CD4-positive, alpha-beta T cell (primary cell): ENCODE measurements at places on chromosomes 5 and 9.

GRCh38 chr5:56166671-56167385 is 66.3 kb downstream of the ANKRD55 start:
- no peak for DNase-seq

DNA sequence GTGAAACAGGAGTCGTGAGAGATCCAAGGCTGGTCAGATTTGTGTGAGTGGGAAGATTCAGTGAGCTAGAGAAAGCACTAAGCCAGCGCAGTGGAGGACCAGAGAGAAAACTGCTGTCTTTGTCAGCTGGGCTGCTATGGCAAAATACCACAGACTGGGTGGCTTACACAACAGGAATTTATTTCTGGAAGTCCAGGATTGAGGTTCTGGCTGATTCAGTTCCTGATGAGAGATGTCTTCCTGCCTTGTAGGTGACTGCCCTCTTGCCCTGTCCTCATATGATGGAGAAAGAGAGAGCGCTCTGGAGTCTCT is 24.2 kb upstream of the ANKRD33B start:
- no peak for DNase-seq

GRCh38 chr5:173764332-173765028 is 123.7 kb upstream of the CPEB4 start:
- no peak for DNase-seq

DNA sequence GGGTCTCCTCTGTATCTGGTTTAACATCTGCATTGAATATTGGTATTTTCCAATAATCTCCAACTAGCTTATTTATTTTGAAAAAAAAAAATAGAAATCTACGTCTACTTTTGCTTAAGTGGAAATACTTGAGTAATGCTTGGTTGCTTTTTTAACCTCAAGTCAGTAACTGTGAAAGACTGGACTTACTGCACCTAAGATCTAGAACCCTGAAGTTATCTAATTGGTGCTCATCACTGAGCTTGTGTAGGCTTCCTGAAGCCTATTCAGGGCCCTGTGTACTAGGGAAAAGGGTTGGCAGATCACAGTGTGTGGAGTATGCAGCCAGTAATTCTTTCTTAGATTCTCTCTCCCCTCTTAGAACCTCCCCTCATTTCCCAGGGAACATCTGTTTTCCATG is 16.2 kb downstream of the SLC1A1 start:
- no peak for DNase-seq

DNA sequence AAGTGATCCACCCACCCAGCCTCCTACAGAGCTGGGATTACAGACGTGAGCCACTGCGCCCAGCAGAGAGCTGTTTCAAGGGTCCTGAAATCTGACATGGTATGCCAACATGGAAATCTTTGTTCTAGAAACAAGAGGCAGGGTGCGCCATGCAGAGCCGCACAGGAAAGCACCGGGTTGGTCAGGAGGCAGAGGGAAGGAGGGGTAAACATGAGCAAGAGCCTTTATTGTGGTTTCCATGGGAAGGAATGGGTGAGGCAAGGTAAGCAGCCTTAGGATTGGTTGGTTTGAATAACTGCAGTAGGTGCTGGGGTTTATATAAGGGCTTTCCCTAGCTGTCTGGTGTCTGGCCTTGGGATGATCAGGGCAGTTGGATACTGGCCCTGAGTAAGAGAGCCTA is 5.5 kb upstream of the EXOSC2 start:
- DNase-seq = no peak

DNA sequence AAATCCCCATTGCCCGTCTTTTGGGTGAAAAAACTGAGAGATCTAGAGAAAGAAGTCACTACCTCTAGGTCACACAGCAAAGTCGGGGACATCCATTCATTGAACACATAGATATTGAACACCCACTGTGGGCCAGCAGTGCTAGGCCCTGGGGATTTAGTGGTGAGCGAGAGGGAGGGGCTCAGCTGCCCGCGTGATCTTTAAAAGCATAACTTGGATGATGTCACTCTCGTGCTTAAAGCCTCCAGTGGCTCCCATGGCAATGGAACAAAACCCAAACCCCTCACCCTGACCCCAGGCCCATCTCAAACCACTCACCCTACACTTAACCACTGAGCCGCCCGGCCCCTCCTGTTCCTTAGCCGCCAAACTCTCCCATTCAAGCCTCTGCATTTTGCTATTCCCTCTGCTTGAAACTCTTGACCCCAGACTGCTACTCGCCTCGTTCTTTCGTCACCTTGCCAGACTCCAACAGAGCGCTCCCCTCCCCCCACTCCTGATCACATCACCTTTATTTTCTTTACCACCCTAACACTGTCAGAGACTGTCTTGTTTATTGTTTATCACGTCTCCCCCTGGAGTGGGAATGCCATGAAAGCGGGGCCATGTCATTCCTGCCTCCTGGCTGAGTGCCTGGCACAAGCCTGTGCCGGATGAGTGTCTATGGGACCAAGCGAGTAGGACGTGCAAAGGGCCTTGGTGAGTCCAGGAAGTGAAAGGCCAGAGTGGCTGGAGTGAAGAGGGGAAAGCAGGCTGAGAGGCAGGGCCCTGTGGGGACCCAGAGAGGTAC is 710 bp upstream of the PIP5KL1 start:
- peak; percentile 62 for DNase-seq

GRCh38 chr5:132510076-132510475 is 19.5 kb upstream of the IRF1 start:
- DNase-seq = no peak

DNA sequence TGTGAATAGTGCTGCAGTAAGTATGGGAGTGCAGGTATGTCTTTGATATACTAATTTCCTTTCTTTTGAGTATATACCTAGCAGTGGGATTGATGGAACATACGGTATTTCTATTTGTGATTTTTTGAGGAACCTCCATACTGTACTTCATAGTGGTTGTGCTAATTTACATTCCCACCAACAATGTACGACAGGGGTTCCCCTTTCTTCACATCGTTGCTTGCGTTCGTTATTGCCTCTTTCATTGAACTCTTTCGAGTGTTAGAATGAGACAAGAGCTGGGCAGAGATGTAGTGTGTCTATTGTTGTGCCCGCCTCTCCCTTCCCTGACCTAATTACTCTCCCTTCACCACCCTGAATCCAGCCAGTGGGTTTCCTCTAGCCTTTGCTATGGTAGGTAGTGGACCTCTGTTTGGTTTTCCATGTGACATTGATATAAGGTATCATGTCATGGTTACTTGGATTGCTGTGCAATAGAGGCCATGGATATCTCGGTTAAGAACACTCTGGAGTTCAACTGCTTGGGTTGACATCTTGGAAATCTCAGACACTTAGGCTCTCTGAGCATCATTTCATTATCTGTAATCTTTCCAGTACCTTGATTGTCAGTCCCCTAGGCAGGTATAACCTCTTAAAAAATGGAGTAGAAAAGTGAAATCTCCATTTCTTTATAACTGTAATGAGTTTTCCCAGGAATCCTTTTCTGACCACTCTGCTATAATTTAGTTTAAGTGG is 19.5 kb downstream of the AOPEP start:
- no peak for DNase-seq

DNA sequence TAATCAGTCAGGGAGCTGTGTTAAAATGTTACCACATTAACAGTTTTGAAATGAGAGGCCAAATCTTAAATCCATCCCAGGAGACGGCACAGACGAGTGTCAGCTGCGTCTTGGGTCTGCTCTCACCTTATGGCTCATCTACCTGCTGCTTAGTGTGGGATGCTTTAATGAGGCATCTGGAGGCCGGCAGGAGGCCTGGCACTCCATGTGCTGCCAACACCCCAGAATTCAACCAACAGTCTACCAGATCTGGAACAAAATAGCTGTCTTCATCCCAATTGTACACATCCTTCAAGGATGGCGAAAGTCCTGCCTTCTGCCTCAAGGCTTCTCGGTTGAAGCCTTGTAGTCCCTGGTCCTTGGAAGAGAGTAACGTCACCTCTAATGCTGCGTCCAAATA is 12.0 kb downstream of the PRKACG start:
- DNase-seq = no peak

GRCh38 chr5:179411161-179411841 is 66.0 kb upstream of the ADAMTS2 start:
- no peak for DNase-seq

DNA sequence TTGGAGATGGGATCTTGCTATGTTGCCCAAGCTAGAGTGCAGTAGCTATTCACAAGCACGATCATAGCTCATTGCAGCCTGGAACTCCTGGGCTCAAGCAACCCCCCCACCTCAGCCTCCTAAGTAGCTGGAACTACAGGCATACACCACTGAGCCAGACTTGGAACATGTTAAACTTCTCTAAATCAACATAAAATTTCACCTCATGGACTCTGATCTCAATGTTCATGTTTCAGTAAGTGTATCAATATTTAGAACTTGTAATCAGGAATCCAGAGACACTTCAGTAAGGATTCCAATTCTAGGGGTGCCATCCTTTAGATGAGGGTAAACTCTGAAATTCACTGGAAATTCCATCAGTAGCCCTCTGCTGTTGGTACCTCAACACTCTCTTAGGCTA is 6.8 kb downstream of the GNE start:
- no peak for DNase-seq

DNA sequence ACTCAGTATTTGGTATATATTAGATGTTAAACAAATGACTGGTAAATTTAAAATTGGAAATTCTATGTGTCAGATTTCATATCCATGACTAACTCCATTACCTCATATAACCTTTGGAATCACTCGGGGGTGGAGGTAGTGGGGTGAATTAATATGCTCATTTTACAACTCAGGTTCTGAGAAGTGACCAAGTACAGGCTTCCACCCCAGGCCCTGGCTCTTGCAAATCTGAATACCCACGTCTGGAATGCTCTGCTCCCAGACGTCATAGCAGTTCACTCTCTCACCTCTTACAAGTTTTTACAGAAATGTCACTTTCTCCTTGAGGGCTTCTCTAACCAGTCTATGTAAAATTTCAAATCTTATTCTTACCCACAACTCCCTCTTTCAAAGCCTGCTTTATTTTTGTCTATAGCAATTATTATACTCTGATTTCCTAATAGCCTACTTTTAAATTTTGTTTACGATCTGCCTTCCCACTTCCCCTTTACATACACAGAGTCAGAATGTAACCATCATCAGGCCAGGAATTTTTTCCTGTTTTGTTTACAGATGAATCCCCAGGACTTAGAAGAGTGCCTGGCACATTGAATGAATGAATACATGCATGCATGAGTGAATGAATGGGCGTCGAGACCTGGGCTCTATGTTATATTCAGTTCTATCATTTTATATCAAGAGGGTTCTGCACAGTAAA is 134.1 kb upstream of the IFNE start:
- DNase-seq = no peak

GRCh38 chr5:3995954-3996619 is 400.5 kb downstream of the IRX1 start:
- no peak for DNase-seq

GRCh38 chr9:93670208-93671019 is 94.0 kb downstream of the PHF2 start:
- DNase-seq = no peak
